ENCODE measurements at places on chromosomes 11 and 22.

DNA sequence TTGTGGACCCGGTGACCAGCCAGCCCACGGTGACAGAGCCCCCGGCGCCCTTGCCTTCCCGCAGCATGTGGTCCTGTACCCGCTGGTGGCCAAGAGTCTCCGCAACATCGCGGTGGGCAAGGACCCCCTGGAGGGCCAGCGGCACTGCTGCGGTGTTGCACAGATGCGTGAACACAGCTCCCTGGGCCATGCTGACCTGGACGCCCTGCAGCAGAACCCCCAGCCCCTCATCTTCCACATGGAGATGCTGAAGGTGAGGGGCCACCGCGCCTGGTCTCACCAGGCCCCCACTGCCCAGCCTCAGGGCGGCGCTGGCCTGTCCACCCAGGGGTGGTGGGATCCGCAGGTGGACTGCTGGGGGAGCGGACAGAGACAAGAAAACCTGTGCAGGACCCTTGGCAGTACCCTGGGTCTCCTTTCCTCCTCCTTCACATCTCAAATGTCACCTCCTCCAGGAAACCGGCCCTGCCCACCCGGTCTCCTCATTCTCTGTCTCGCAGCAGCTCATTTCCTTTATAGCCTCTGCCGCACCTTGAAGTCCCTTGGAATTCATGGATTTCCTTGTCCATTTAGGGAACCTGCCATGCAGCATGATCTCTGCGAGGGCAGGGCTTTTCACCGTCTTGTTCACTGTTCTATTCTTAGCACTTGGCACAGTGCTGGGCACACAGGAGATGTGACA lies 6.5 kb downstream of the AIP start:
- no peak for DNase-seq

- no peak for DNase-seq
Observed at GRCh38 chr11:33733980-33734379, 2.2 kb downstream of the CD59 start.

- peak; percentile 11 for DNase-seq
Observed at GRCh38 chr22:34414467-34415440, 494.5 kb upstream of the LARGE1 start.

DNA sequence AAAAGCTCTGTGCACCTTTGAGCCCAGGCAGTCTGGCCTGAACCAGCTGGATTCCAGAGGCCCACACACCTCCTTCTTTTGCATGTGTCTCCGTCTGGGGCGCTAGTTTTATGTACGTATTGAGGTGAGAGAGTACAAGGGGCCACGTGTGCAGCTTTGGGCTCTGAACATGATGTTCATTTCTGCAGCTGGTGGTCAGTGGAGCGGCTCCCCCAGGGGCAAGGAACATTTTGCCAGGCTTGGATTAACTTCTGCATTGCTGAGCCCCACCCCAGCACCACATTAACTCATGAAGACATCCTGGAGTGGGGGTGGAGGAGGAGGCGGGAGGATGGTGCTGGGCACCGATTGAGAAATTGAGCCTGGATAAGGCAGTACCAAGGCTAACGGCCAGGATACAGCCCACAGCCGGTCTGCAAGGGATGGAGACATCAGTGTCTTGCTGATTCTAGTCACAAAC lies 13.8 kb downstream of the USP2 start:
- DNase-seq, result no peak

DNA sequence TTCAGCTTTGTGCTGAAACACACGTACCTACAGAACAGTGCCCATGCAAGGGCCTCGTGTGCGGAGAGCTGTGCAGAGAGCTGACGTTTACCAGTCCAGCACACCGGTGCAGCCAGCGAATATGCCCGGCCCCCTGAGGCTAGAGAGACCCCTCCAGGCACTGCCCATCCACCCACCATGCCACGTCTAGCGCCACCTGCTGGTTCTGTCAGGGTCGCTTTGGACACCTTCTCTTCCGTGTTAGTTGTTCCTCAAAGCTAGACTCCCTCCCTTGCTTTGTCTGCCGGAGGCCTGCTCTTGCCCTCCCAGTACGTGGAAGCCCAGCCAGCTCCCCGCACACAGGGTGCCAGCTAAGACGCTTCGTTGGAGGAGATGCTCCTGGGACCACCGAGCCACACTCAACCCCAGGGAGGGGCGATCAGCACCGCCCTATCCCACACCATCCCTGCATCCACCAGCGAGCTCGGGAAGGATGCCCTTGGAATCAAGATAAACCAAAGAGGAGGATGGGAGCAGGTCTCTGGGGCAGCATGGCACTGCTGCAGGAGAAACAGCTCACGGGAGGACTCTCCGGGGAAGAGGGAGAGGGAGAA lies 43.4 kb downstream of the CPT1A start:
- peak; percentile 1 for DNase-seq

- DNase-seq, result no peak
Observed at GRCh38 chr11:15199693-15200092, 85.0 kb downstream of the INSC start.
